Nucleus accumbens (tissue), 56 donors: ENCODE measurements at places on chromosomes 11 and 22.

DNA sequence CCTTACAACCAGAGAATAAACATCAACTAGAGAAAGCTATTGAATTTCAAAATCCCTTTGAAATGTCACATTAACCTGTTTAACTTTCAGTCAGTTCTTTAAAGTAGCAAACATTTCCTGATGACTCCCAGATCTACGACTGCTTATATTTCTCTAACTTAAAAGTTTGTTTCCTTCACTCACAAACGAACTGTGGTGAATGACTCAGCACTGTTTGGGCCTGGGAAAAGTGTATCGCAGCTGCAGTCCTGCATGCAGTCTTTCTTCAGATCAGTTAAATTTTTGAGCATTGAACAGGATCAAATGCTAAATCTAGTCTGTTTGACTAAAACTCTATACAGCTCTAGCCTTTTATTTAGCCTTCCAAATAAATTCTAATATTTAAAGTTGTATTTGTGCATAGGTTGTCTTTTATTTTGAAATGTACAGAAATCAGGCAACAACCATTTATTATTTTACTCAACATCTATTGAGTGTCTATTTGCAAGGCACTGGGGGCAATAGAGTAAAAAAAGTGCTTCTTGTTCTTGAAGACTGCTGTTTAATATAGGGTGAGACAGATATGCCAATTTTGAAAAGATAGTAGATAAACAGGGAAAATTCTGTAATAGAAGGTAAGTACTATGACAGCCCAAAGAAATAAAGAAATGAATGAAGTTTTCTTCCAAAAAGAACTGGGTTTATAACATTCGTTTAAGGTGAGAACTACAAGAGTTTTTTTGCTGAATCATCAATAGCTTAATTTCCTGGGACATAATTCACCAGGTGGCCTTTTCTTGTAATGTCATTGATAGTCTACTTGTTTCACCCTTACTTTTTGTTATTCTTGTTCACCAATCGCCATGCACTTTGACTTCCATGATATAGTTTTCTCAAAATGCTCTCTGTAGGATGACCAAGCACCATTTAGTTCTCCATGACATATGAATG lies 235.4 kb downstream of the METTL15 start:
- DNase-seq, result no peak

DNA sequence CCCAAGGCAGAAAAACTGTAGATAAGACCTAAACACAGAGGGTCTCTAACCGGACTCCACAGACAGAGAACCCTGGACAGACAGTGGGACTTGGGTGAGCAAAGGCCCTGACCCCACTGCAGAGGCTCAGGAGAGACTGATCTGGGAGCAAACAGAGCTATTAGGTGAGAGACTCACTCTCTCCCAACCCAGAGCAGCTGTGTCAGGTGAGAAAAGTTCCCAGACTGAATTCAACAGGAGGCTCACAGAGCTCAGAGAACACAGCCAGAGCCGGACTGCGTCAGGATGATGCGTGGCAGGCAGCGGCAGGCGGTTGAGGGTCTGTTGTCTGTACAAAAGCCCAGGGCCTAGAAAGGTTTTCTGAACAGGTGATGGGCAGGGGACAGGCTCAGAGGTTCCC lies 5.5 kb downstream of the RFPL2 start:
- no peak for DNase-seq

DNA sequence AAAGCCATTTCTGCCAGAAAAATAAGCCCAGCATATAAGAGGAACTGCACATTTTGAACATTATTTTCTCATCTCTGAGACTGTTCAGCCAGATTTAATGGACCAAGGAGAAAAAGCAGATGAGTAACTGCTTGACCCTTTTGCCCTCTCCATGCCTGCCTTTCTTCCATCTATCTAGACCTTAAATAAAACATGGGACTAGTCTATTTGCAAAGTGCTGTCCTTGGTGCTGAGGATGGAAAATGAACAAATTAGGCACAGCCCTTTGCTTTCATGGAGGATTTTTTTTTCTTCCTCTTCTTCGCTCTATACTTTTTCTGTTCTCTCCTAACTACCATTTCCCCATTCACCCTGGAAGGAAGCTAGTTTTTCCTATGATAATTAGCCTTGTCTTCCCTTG lies 361.3 kb downstream of the GRM5 start:
- no peak for DNase-seq

DNA sequence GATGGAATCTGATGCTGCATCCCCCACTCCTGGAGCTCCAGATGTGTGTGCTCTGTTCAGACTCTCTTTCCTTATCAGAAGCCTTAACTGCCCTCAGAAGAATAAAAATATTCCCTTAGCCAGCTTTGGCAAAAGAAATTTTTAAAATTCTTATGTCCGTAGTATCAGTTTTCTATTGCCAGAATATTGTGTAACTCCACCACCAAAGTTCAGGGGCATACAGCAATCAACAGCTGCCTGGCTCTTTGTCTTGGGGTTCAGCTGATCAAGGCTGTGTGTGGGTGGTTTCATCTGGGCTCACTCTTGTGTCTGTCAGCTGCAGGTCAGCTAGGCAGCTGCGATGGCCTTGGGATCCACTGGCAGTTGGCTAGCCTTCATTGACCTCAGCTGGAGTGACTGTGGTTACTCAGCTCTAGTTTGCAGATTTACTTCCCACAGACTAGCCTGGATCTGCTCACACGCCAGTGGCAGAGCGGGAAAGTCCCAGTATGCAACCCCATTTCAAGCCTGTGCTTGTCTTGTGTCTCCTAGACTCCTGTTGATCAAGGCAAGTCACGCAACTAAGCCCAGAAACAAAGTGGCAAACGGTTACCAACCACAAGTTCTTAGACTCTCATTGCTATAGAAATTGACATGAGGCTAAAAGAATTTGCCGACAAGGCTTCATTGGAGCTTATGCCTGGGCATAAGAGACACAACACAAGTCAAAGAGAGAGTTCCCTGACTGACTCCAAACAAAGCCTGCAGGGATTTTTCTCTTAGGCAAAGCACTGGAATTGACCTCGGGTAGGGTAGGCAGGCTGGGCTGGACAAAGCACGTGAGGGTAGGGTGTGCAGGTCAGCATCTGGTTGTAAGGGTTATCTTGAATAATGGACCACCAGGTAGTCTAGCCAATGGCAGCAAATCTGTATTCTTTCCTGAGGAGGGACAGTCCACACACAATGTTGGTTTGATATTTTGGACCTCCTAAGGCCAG lies 7.5 kb downstream of the TMEM138 start:
- DNase-seq, result no peak

DNA sequence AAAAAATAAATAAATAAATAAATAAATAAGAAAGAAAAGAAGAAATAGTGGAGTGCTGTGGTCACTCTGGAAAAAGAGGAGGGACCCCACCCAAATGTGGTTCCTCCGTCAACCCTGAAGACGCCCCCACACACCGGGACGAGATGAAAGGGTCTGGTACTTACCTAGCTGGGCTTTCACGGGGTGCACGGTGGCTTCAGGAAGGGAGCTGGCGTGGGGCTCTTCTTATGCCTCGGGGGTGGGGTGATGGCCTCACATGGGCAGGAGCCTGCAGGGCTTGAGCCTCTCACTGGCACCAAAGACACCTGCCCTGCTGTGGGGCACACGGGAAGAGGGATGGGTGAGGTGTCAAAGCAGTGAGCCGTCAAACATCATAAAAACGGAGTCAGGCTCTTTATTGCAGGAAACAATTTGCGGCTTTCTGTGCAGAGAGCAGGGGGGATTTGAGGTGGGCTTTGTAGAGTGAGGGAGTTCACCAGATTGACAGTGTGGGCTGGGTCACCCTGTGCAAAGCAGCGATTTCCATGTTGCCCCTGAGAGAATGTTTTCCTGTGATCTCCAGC lies 28.0 kb upstream of the KRTAP5-6 start:
- DNase-seq, result no peak

- no peak for DNase-seq
Measured at GRCh38 chr11:70523384-70524095, 125.2 kb downstream of the CTTN start.

DNA sequence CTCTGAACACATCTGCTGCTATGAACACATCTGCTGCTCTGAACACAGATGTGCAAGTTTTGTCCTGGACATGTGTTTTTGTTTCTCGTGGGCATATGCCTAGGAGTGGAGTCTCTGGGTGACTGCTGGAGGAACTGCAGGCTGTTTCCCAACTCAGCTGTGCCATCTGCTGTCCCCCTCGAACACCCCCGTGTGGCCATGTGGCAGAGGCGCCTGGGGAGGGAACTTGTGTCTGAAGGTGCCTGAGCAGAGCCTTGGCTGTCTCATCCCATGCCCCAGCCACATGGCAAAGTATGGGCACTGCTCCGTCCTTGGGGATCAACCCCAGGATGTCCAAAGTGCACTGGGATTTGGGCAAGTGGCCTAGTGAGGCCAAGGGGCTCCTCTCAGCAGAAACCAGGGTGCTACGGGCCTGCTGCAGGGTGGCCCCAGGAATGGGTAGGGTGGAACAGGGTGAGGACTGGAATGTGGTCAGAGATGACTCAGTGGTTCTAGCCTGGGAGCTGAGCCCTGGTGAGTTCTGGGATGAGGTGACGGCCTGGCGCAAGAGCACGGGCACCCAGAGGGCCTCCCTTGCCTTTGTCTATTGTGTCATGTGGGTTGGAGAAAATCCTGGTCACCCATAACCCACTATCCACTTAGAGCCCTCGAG lies 14.7 kb downstream of the GATD1 start:
- DNase-seq, result no peak

DNA sequence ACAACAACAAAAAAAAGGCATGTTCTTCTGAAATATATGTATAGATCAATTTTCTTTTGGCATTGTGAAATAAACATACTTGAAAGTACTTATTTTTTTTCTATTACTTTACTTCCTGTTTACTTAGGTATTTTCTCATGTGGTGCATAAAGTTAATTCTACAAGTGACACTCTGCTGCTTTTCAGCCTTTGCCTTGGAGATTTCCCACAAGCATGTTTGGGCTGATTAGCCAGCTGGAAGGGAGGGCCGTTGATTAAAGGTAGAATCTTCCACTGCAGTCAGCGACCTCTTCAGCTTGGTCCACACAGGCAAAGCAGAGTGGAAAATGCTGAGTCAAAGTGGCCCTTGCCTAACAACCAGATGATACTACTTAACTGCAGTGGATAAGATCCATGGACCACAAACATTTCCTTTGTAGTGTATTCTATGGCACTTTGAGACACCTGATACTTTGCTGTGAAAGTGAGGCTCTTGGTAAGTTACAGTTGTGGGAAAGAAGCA lies 176.0 kb downstream of the ARHGAP42 start:
- no peak for DNase-seq

DNA sequence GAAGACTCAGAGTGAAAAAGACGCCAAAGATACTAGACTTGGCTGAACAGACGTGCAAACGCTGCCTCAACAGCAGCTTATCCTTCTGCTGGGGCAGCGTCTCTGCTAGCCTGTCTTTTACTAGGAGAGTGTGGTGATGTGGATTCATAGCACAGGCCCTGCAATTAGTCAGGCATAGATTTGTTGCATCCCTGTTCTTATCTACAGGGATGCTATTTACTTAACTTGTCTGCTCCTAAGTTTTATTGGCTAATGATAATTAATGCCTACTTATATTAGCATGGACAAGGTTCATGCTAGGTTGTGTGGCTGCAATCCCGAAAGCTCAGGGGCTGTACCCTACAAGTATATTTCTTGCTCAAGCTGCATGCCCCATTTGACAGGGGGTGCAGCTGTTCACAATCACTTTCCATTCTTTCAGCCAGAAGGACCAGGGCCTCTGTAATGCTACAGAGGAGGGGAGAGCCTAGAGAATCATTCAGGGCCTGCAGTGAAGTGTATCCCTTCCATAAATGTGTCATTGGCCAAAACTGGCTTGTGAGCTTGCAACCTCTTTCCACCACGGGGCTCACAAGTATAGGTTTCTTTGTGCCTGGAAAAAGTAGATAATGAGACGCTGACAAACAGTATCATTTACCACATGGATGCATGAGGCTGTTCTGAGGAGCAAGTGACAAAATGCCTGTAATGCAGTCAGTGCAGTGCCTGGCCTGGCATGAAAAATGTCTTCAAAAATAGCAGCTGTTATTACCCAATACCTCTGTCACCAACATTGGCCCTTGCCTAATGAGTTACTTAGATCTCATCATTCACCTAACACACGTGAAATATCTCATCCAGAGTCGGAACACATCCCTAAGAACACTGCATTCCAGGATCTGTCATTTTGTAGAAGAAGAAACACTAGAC lies 685.8 kb upstream of the API5 start:
- DNase-seq, result no peak

- no peak for DNase-seq
Measured at GRCh38 chr22:50115693-50116092, 25.9 kb downstream of the MOV10L1 start.

DNA sequence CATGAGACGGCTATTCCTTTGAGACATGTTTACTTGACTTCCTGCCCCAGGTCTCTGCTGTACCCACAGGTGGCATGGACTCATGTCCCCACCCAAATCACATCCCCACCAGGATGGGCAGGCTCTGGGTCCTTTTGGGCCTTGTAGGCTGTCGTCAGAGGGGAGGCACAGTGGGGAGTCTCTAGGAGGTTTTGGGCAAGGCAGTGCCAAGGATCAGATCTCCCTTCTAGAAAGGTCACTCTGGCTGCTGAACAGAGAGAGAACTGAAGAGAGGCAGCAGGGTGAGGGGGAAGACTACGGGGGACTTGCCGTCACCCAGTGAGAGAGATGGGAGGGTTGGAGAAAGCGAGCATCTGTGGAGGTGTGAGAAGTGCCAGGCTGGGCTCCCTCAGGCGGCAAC lies 4.6 kb upstream of the KCNQ1OT1 start:
- no peak for DNase-seq

GRCh38 chr11:93718057-93718563 lies 23.2 kb downstream of the TAF1D start:
- no peak for DNase-seq

DNA sequence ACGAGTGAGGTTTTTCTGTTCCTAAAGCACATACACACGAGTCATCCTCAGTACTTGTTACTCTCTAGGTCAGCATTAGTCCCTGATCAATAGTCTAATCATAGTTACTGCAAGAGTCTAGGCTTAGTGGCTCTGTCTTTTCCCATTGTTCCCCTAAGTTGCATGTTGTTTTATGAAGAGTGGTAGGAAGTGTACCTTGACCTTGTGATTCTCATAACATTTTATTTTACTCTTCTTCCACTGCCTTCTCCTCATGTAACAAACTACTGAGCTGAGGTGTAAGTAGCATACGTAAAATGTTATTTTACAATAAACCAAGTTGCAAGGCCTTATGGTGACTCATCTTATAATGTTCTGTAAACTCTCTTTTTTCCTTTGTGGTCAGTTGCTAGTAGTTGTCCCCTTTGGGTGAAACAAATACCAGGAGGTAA lies 15.0 kb downstream of the METTL15 start:
- DNase-seq, result no peak

- no peak for DNase-seq
Measured at GRCh38 chr11:44104481-44105294, 9.2 kb downstream of the EXT2 start.

DNA sequence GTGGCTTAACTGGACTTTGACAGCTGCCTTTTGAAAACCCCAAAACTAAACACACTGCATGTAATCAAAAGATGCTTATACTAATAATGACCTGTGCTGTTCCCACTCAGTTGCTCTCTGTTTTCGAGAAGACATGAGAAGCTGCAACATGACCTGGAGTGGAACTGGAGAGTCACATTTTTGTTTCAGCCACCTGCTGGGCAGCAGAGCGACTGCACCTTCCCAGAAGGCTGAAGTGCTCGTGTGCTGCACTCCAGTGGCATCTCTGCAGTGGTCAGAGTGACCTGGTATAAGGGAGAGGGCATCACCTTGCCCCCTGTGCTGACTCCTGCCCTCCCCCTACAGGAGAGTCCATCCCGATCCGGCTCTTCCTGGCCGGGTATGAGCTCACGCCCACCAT lies 8.6 kb downstream of the THYN1 start:
- DNase-seq, result no peak
